Substantia nigra (tissue), 51 donors: ENCODE measurements at places on chromosomes 12 and 14.

DNA sequence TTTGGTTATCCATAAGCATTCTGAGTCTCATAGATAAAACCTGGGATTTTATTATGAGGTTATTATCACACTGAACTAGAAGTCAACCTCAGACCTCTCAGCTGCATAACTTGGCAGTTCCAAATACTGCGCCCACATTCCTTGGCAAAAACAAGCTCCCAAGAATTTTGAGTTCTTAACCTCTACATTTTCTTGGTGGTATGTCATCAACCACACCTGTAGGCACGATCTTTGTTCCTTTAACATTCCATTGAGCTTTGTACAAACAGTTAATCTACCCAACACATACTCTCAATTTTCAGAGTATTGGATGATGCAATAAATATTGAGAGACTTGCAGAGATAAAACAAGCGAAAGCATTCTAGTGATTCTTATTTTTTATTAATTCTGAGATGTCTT is 371.8 kb upstream of the PRICKLE1 start:
- no peak for DNase-seq

GRCh38 chr12:65081496-65081895 is 39.6 kb downstream of the WIF1 start:
- DNase-seq = no peak

- no peak for DNase-seq
Measured at GRCh38 chr12:22765421-22766130, 140.6 kb downstream of the ETNK1 start.

DNA sequence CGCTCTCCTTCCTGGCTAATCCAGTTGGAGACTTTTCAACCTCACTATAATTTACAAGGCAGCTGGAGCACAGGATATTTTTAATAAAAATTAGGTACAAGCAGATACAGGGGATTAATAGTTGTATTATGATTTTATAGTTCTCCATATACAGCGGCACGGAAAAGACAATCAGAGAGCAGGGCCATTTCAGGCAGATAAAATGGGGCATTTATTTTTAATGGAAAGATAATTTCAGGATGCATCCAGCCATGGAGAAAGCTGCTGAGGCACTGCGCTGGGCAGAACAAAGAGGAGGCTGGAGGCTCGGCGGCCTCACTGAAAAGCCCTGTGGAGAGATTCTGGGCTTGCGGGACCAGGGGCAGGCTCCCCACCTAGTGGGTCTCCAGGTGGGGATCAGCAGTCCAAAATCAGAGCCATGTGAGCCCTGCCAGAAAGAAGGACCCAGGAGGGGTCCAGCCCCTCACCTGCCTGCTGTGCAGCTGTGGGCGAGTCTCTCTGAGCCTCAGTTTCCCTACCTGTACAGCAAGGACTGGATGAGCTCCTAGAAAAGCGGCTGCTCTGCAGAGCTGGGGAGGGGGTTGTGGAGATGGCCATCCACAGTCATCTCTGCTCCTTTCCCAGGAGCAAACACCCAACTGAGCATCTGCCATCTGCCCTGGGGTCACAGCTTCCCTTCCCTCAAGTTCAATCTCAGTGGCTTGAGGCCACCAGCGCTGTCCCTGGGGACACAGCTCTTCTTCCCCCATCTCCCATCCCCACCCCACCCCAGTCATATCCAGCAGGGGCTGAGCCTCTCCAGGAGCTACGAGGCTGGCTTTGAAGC is 23.9 kb upstream of the C14orf180 start:
- DNase-seq = no peak

DNA sequence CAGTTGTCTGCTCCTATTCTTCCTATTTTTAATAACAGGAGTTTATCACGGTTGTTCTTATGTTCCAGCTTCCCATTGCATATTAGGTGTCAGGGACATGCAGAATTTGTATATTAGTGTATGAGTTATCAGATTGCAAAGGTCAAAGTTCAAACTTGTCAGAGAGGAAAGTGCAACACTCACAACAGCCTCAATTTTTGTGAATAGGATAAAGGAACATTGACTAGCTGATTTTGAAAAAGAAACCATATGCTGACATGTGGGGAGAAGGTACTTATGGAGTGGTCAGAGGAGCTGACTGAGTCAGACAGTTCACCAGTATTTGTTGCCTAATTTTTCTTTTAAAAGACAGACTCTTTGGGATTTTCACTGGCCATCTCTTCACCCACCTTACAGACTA is 222.1 kb downstream of the C12orf50 start:
- DNase-seq = no peak

GRCh38 chr12:113524495-113524894 is 52.8 kb upstream of the LHX5 start:
- DNase-seq = no peak
